ENCODE measurements at places on chromosomes 4 and X. TPM values are rescaled to one million over a fixed set of nuclear protein-coding genes. Genes with fewer than 3 reads are reported as not detected.

- no peak for DNase-seq
- no peaks in the 10 kb centered on the region for H3K4me1 ChIP-seq
- H3K27me3 ChIP-seq: no peaks in the 10 kb centered on the region
- no peak overlapping the region for H3K4me3 ChIP-seq
- H3K27ac ChIP-seq: no peak overlapping the region
Measured at GRCh38 chr4:7821245-7822136, 118.2 kb downstream of the AFAP1 start.

GRCh38 chrX:83512111-83512510, 4.0 kb downstream of the POU3F4 start:
- peaks cover 4% of the 10 kb centered on the region for H3K4me1 ChIP-seq
- DNase-seq: no peak
- H3K36me3 ChIP-seq: no peaks in the 10 kb centered on the region
- no peak overlapping the region for H3K4me3 ChIP-seq
- H3K27me3 ChIP-seq: peaks cover 24% of the 10 kb centered on the region
- H3K27ac ChIP-seq: no peak overlapping the region

DNA sequence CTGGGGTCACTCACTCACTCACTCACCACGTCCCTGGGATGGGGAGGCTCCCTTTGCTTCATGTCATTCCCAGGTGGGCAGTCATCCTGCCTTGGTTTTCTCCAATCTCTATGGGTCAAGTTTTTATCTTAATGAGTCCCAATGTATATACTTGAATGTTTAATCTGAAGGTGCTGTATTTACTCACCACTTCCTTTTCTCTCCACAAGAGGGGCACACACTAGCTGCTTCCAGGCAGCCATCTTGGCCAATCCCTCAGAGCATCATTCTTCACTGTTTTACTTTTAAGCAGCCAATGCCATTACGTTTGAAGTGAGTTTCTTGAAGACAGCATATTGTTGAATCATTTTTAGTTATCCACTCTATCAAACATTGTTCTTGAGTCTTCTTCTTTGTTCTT, 153.4 kb upstream of the ARSJ start:
- no peak overlapping the region for H3K4me3 ChIP-seq
- no peak for DNase-seq
- H3K4me1 ChIP-seq: no peaks in the 10 kb centered on the region
- H3K27ac ChIP-seq: no peak overlapping the region
- H3K36me3 ChIP-seq: no peaks in the 10 kb centered on the region

DNA sequence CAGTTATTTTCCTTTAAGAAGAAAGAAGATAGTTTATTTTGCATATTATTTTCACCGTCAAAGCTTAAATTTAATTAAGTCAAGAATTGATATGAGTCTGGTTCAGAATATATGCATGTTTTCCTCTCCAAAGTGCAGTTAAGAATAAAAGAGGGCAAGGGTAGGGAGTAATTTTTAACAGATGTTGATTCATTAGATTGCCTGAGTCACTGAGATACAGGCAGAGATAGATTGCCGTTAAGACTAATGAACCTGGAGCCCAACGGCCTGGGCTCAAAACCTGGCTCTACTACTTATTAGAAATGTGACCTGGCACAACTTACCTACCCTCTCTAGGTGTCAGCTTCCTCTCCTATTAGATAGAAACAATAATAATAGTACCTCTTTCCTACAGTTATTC, 1037.4 kb upstream of the PABPC4L start:
- no peak overlapping the region for H3K4me3 ChIP-seq
- DNase-seq: no peak
- no peaks in the 10 kb centered on the region for H3K27me3 ChIP-seq

Gene USP17L22
- not detected for total RNA-seq

Gene CTAG1A
- total RNA-seq: not detected

DNA sequence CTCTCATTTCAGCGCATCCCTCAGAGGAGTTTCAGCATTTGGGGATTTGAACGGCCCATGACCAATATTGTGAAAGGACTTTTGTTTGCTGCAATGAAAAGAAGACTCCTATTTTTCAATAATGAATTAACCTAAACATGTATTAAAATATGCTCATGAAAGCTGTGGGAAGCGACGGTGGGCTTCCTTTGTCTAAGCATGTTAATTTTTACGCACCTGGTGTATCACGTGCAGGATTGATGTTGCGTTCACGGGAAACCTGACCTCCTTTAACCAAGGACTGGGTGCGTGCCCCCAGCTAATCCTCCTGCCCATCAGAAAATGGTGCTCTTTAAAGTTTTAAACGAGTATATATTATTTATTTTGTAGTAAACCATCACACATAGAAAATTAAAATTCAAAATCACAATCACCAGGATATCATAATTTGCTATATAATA, 590 bp upstream of the CCDC110 start:
- H3K4me3 ChIP-seq: peak overlapping the region; percentile 67
- no peaks in the 10 kb centered on the region for H3K36me3 ChIP-seq
- H3K4me1 ChIP-seq: peaks cover 20% of the 10 kb centered on the region
- no peak for DNase-seq
- H3K27me3 ChIP-seq: peaks cover 10% of the 10 kb centered on the region

DNA sequence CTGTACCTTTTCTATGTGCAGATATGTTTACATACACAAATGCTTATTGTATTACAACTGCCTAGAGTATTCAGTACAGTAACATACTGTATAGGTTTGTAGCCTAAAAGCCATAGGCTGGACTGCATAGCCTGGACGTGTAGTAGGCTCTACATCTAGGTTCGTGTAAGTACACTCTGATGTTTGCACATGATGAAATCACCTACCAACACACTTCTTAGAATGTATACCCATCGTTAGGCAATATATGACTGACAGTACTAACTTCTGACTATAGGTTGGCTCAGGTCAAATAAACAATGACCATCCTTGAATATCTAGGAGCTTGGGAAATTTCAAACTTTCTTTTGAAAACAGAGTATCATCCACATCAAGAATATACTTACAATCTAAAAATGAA, 139.0 kb downstream of the CORIN start:
- no peak overlapping the region for H3K27ac ChIP-seq
- H3K27me3 ChIP-seq: peaks cover 2% of the 10 kb centered on the region
- DNase-seq: no peak
- H3K4me1 ChIP-seq: no peaks in the 10 kb centered on the region

DNA sequence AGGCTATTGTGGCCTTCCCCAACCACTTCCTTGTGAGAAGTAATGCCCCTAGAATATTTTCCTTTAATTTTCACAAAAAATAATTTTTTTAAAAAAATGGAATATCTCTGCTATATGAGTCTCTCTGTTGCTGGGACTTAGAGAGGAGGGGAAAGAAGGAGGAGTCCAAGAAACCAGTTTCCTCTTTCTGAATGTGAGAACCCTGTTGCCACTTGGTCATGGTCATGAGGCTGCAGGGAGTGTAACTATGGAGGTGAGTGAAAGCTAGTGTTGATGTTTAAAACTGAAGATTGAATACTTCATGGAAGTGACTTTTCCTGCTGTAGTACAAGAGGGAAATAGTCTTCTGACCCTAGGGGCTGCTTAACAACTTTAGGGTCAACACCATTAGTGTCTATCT, 20.4 kb downstream of the KIAA1210 start:
- no peak overlapping the region for H3K27ac ChIP-seq
- H3K4me3 ChIP-seq: no peak overlapping the region
- DNase-seq: no peak
- H3K4me1 ChIP-seq: no peaks in the 10 kb centered on the region
- H3K36me3 ChIP-seq: no peaks in the 10 kb centered on the region
- H3K27me3 ChIP-seq: no peaks in the 10 kb centered on the region

- peaks cover 10% of the 10 kb centered on the region for H3K4me1 ChIP-seq
- no peak for DNase-seq
- H3K4me3 ChIP-seq: no peak overlapping the region
- H3K27me3 ChIP-seq: no peaks in the 10 kb centered on the region
- no peak overlapping the region for H3K27ac ChIP-seq
Measured at GRCh38 chrX:52923781-52924241, 26.7 kb downstream of the FAM156B start.

DNA sequence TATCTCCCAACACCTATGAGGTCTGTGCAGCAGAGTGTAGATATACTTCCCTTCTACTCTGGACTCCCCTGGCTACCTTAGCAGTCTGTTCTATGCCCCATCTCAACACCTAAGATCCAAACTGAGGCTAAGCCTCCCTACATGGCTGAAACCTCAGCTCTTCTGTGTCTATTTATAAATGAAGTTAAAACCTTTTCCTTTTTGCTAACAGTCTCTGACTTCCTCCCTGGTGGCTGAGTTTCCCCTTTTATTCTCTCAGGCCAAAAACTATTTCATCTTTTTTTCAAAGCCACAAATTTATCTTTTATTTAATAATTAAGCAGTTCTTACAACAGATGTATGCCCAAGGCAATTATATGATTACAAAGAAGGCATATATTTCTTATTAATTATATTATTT, 111.8 kb upstream of the STIM2 start:
- peaks cover 11% of the 10 kb centered on the region for H3K36me3 ChIP-seq
- no peak for DNase-seq
- no peak overlapping the region for H3K4me3 ChIP-seq
- H3K27me3 ChIP-seq: no peaks in the 10 kb centered on the region
- no peaks in the 10 kb centered on the region for H3K4me1 ChIP-seq

GRCh38 chr4:141195095-141195707, 25.5 kb upstream of the ZNF330 start:
- no peaks in the 10 kb centered on the region for H3K36me3 ChIP-seq
- H3K27me3 ChIP-seq: peaks cover 3% of the 10 kb centered on the region
- H3K4me3 ChIP-seq: no peak overlapping the region
- no peak overlapping the region for H3K27ac ChIP-seq
- no peaks in the 10 kb centered on the region for H3K4me1 ChIP-seq

- DNase-seq: no peak
- H3K27ac ChIP-seq: no peak overlapping the region
- H3K4me3 ChIP-seq: no peak overlapping the region
- peaks cover 6% of the 10 kb centered on the region for H3K36me3 ChIP-seq
- H3K4me1 ChIP-seq: peaks cover 8% of the 10 kb centered on the region
- H3K27me3 ChIP-seq: no peaks in the 10 kb centered on the region
Measured at GRCh38 chrX:72280321-72280845, 3.3 kb upstream of the RPS4X start.

DNA sequence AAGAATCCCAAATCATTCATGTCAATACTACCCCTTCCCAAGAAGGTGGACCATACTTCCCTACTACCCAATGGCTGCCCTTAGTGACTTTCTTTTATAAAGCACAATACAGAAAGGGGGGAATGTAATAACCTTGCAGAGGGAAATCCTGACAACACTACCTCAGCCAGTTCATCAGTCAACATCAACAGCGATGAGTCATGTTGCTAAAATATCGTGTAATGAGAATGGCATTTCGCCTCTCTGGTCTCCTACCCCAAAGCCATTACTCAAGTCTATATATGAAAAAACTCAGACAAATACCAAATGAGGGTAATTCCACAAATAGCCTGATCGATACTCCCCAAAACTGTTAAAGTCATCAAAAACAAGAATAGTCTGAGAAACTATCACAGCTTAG, 3.3 kb upstream of the MAGEA8 start:
- no peaks in the 10 kb centered on the region for H3K27me3 ChIP-seq
- no peaks in the 10 kb centered on the region for H3K36me3 ChIP-seq
- H3K4me1 ChIP-seq: no peaks in the 10 kb centered on the region
- no peak overlapping the region for H3K27ac ChIP-seq

DNA sequence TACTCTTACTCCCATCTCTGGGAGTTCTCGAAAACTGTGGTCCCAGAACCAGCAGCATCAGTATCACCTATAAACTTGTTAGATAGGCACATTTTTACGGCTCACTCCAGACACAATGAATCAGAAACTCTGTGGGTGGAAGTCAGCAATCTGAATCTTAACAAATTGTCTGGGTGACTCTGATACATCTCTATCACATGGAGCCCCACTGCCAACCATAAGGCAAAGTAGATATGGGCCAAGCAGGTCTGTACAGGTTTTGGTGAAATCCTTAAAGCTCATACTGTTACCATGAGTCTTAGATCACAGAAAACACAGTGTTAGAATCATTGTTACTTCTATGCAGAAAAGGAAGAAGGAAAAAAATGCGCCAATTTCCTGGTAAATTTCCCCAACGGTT, 122.5 kb upstream of the HCCS start:
- H3K27me3 ChIP-seq: no peaks in the 10 kb centered on the region
- no peak overlapping the region for H3K4me3 ChIP-seq
- no peaks in the 10 kb centered on the region for H3K4me1 ChIP-seq

Gene PCYT1B
- not detected for total RNA-seq

Gene NBDY
- total RNA-seq: 28.3 TPM

Gene CT55
- total RNA-seq: not detected

Gene RHOXF1
- total RNA-seq: 0.45 TPM

Gene RTL5
- 1.2 TPM for total RNA-seq

DNA sequence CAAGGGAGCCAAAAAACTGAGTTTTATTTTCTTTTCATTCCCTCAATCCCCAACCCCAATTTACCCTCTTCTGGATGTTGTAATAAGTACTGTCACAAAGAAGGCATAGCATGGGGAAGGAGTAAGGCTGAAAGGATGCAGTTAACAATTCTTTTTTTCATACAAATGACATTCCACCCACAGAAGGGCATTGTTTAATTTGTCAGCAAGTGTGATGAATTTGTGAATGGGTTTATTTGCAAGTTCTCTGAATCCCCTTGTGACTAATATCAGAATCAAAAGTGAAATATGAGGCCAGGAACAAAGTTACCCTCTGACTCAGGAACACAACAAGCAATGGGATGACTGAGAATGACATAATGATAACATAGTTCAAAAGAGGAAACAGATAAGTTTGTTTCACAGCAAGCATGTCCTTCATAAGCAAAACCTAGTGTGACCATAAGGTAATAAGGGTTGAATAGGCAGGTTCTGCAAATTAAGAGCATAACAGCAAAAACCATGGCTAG, 2.1 kb downstream of the GEMIN8 start:
- H3K27ac ChIP-seq: no peak overlapping the region
- H3K27me3 ChIP-seq: no peaks in the 10 kb centered on the region
- H3K36me3 ChIP-seq: no peaks in the 10 kb centered on the region
- peaks cover 20% of the 10 kb centered on the region for H3K4me1 ChIP-seq
- no peak overlapping the region for H3K4me3 ChIP-seq

DNA sequence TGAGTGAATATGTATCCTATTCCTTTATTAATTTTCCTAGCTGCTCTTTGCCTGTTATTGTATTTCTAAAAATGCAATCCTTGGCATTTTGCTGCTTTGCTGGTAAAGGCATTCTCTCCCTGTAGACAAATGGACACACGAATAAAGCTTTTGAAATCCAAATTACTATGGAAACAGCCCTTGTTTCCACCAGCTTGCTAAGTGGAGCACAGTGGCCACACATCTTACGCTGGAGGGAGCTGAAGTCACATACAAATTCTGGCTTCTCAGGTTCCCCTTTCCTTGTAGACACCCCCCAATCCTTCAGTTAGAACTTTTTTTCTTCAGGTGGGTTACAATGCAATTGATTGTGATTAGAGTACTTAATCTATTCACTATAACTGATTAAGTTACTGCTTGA, 66.2 kb downstream of the AGA start:
- H3K4me1 ChIP-seq: no peaks in the 10 kb centered on the region
- no peak overlapping the region for H3K4me3 ChIP-seq
- DNase-seq: no peak
- H3K27me3 ChIP-seq: no peaks in the 10 kb centered on the region
- no peak overlapping the region for H3K27ac ChIP-seq

GRCh38 chr4:118281611-118282442, 71.0 kb downstream of the PRSS12 start:
- DNase-seq: no peak
- no peak overlapping the region for H3K27ac ChIP-seq
- peaks cover 21% of the 10 kb centered on the region for H3K4me1 ChIP-seq
- H3K36me3 ChIP-seq: peaks cover 28% of the 10 kb centered on the region
- no peaks in the 10 kb centered on the region for H3K27me3 ChIP-seq
- no peak overlapping the region for H3K4me3 ChIP-seq
